ENCODE measurements at places on chromosomes 11 and 22. TPM values are rescaled to one million over a fixed set of nuclear protein-coding genes. Genes with fewer than 3 reads are reported as not detected.

Gene RAB39A
- 0.29 TPM for total RNA-seq

GRCh38 chr22:47197773-47198500 is 435.5 kb downstream of the TBC1D22A start:
- no peaks in the 10 kb centered on the region for H3K36me3 ChIP-seq
- H3K27ac ChIP-seq, result no peak overlapping the region
- no peak overlapping the region for H3K4me3 ChIP-seq
- H3K27me3 ChIP-seq, result no peaks in the 10 kb centered on the region

Gene OR4D11
- total RNA-seq, result not detected

DNA sequence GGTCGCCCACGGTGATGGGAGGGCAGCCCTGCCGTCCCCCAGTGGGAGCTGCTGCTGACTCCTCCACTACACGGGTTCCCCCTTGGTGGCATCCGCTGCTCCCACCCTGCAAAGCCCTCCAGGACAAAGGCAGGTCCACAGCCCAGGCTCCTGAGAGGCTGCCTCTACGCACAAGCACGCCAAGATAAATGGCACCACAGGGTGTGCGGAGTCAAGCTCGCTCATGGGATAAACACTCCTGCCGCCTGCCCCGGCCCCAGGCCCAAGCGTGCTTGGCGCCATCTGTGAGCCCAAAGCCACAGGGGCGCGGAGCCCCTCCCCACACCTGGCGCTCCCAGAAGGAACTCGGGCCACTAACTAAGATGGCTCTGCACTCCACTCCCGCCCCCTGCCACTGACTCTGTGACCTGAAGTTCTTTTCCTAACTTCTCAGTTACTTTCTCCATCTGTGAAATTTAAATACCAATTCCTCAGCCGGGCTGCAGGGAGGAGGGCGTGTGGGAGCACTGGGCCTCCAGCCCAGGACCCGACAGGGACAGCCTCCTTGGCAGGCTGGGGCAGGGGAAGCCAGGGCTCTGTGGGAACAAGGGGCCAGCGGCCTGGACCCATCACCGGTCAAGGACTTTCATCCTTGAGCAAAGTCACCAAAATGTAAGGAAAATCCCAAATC is 14.9 kb downstream of the EHD1 start:
- peaks cover 48% of the 10 kb centered on the region for H3K36me3 ChIP-seq
- H3K27me3 ChIP-seq, result no peaks in the 10 kb centered on the region
- peaks cover 92% of the 10 kb centered on the region for H3K4me1 ChIP-seq
- peak overlapping the region; percentile 67 for H3K4me3 ChIP-seq

- no peak overlapping the region for H3K27ac ChIP-seq
- H3K4me1 ChIP-seq, result peaks cover 28% of the 10 kb centered on the region
- no peaks in the 10 kb centered on the region for H3K36me3 ChIP-seq
- H3K4me3 ChIP-seq, result no peak overlapping the region
- DNase-seq, result no peak
Measured at GRCh38 chr11:88173956-88174355, 1.3 kb downstream of the RAB38 start.

GRCh38 chr11:92128026-92128425 is 96.6 kb upstream of the FAT3 start:
- no peak overlapping the region for H3K4me3 ChIP-seq
- no peak overlapping the region for H3K27ac ChIP-seq
- H3K4me1 ChIP-seq, result no peaks in the 10 kb centered on the region

DNA sequence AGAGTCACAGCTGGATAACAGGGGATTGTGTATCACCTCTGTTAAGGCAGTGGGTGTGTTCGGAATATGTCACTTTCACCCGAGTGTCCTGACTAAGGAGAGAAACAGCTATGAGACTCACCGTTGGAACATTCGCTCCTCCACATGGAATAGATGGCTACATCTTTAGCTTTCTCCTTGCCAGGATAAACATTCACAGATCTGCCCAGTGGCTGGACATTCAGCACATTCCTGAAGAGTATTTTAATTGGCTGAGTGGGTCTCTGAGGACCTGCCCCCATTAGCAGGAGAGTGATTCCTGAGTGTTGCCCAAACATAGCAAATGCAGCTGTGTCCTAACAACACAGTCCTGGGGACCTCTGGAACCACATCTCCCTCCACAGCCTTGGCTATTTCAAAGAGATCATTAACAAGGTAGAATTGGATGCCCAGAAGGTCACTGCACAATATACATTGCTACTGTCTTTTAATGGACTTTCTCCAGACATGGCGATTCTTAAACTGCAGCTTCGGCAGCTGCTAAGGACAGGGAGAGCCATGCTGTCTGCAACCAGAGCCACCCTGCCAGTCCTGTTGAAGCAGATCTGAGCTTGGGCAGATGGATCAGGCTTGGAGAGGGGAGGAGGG is 435.0 kb upstream of the CADM1 start:
- no peaks in the 10 kb centered on the region for H3K36me3 ChIP-seq
- no peaks in the 10 kb centered on the region for H3K4me1 ChIP-seq
- DNase-seq, result no peak
- H3K4me3 ChIP-seq, result no peak overlapping the region
- no peak overlapping the region for H3K27ac ChIP-seq

- H3K27ac ChIP-seq, result peak overlapping the region; percentile 50
- no peak overlapping the region for H3K4me3 ChIP-seq
- no peaks in the 10 kb centered on the region for H3K27me3 ChIP-seq
Measured at GRCh38 chr11:118476676-118477075, 40.4 kb downstream of the KMT2A start.

DNA sequence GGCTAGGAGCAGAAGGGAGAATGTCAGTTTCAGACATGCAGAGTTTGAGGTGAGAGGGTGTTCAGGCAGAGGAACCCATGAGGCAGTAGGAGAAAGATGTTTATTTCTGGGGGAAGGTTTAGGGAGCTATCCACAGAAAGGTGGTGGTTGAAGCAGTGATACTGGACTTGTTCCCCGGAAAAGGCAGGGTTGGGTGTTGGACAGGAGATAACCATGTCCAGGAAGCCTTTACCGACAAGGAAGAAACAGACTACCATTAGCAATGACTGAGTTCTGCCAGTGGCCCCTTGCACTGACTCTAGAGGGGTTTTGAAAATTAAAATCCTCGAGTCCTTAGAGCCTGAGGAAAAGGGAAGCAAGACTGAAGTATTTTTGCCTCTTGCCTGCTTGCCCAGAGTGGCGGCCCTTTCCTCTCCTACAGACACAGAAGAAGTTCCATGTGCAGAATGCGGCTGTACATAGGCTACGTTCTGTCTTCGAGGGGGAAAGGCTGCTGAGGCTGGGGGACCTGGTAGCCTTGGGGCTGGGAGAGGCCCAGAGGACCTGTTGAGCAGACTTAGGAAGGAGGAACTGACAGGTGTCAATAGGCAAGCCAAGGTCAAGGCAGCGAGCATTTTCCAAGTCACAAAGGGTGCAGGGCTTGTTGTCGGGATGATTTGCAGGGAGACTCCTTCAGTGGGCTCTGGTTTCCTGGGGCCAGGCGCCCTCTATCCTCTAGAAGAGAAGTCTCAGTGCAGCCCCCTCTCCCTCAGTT is 146.7 kb downstream of the LDLRAD3 start:
- H3K4me3 ChIP-seq, result no peak overlapping the region
- no peaks in the 10 kb centered on the region for H3K4me1 ChIP-seq
- H3K36me3 ChIP-seq, result no peaks in the 10 kb centered on the region

DNA sequence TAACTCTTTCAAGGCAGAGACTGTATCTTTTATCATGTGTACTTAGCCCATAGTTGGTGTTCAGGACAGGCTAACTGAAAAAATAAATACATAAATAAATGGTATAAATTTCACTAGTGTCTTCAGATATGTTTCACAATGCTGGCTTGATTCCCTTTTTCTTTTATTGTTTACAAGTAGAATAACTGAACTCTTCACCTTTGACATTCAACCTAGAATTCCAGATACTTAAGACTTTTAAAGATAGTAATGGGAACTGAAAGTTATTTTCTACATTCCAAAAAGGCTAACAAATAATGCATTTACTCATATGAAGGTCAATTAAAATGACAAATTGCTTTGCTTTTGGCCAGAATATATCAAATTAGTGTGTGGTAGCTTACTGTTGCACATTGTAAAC is 411.3 kb upstream of the TENM4 start:
- no peaks in the 10 kb centered on the region for H3K4me1 ChIP-seq
- no peaks in the 10 kb centered on the region for H3K36me3 ChIP-seq
- no peak overlapping the region for H3K27ac ChIP-seq
- H3K27me3 ChIP-seq, result no peaks in the 10 kb centered on the region

DNA sequence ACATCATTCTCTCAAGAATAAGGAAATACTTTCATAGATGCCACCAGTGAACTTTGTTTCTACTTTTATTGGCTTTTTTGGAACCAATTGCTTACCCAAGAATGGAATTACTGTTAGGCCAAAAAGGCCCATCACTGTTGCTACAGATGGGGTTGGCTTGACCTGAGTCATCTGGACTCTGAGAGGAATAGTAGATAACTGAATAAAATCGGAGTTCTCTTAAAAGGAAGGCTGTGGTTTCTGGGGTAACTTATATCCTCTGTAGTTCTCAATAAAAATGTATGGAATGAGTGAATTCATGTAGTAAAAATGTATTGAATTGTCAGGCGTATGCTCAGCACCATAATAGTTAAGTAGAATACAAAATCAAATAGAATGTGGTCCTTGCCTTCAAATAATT is 56.6 kb downstream of the ARHGEF12 start:
- no peaks in the 10 kb centered on the region for H3K4me1 ChIP-seq
- DNase-seq, result no peak
- peaks cover 19% of the 10 kb centered on the region for H3K27me3 ChIP-seq
- H3K27ac ChIP-seq, result no peak overlapping the region
- H3K4me3 ChIP-seq, result no peak overlapping the region

- H3K36me3 ChIP-seq, result peaks cover 17% of the 10 kb centered on the region
- H3K27ac ChIP-seq, result peak overlapping the region; percentile 67
- no peak overlapping the region for H3K4me3 ChIP-seq
- DNase-seq, result no peak
- peaks cover 71% of the 10 kb centered on the region for H3K4me1 ChIP-seq
- no peaks in the 10 kb centered on the region for H3K27me3 ChIP-seq
Measured at GRCh38 chr11:64849598-64850356, 5.3 kb upstream of the CDC42BPG start.

GRCh38 chr22:36318442-36318841 is 65.5 kb downstream of the APOL1 start:
- H3K4me3 ChIP-seq, result no peak overlapping the region
- H3K36me3 ChIP-seq, result peaks cover 72% of the 10 kb centered on the region
- no peak for DNase-seq
- H3K27me3 ChIP-seq, result no peaks in the 10 kb centered on the region

DNA sequence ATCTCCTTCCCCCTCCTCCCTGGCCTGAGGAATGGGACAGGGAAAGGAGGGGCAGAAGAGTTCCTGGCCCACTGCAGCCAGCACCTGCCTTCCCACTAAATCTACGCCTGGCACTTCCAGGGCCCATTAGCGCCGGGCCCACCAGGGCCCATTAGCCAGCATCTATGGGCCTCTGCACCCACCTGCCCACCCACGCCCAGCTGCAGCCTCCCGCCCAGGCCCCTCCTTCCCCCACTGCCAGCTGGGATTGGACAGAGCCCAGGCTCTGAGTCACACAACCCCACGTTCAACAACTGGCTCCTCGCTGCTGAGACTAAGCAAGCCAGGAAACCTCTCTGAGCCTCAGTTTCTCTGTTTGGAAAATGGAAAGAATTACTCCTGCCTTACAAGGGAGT is 48.7 kb downstream of the CYTH4 start:
- H3K27me3 ChIP-seq, result peaks cover 49% of the 10 kb centered on the region
- DNase-seq, result no peak
- H3K27ac ChIP-seq, result no peak overlapping the region
- peaks cover 9% of the 10 kb centered on the region for H3K4me1 ChIP-seq

DNA sequence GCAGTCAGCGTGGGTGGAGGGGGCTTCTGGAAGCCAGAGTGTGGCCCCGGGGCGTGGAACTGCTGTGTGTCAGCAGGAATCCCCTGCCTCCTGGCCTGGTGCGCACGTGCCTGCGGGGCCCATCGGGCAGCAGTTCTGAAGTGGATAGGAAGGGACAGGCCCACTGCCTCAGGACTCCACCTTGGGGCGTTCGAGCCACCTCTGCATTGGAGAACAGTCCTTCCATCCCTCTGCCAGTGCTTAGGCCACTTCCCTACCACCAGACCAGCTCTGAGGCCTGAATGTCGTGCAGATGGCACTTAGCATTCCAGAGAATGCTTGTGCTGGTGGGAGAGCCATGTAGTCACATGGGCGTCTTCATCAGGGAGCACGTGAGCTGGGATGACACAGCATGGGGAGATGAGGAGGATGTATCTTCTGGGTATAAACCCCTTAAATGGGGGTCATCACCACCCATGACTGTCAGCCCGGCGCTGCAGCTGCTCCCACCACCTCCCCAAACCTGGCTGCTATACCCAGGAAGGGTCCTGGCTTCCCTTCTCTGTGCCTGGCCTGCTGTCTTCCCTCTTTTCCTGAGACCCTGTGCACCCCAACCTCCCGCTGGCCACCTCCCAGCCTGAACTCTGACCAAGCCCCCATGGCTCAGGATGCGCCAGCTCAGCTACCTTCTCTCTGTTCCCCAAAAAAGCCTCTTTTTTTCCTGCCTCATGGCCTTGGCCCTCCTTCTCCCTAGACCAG is 9.7 kb downstream of the INCENP start:
- peaks cover 43% of the 10 kb centered on the region for H3K36me3 ChIP-seq
- no peak overlapping the region for H3K27ac ChIP-seq
- peak; percentile 7 for DNase-seq
- H3K4me1 ChIP-seq, result peaks cover 17% of the 10 kb centered on the region
- H3K4me3 ChIP-seq, result no peak overlapping the region

DNA sequence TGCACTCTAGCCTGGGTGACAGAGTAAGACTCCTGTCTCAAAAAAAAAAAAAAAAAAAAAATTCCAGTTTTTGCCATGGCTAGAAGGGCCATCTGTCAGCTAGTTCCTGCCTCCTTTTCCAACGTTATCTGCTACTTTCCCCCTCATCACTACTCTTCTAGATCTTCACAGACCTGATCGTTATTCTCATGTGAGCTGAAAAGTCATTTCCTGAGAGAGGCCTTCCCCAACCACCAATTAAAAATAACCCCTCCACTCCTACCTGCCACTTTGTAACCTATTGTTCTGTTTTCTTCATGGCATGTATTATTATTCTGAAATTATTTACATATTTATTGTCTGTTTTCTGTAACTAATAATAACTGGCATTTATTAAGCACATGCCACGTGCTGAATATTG is 24.2 kb downstream of the SGSM3 start:
- H3K4me1 ChIP-seq, result peaks cover 36% of the 10 kb centered on the region
- no peak overlapping the region for H3K27ac ChIP-seq
- DNase-seq, result no peak
- no peaks in the 10 kb centered on the region for H3K27me3 ChIP-seq
- peaks cover 1% of the 10 kb centered on the region for H3K36me3 ChIP-seq
- H3K4me3 ChIP-seq, result no peak overlapping the region

- no peaks in the 10 kb centered on the region for H3K36me3 ChIP-seq
- H3K4me3 ChIP-seq, result no peak overlapping the region
- no peaks in the 10 kb centered on the region for H3K4me1 ChIP-seq
- DNase-seq, result no peak
Measured at GRCh38 chr11:131300439-131300717, 70.0 kb upstream of the NTM start.

Gene TRIM64
- not detected for total RNA-seq

DNA sequence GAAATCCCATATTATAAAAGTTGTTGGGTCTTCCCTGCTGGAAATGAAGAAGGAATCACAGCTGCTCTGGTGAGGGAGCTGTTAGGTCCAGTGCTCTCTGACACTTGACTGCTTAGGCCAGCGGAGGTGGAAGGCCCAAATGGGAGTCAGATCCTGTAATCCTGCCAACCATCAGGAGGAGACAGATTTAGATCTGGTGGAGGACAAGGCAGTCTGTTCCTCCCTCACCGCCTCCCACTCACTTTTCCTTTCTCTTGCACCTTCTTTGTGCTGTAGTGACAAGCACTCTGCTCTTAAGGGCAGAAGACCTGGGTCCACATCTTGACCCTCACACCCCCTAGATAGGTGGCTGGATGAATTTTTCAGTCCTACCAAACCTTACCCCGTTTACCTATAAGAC is 59.7 kb upstream of the CHST1 start:
- no peaks in the 10 kb centered on the region for H3K36me3 ChIP-seq
- no peak for DNase-seq
- H3K4me1 ChIP-seq, result peaks cover 5% of the 10 kb centered on the region
- no peak overlapping the region for H3K4me3 ChIP-seq
- H3K27me3 ChIP-seq, result peaks cover 16% of the 10 kb centered on the region

All from activated CD4-positive, alpha-beta memory T cell treated with anti-CD3 and anti-CD28 coated beads for 36 hours (primary cell).